Head of caudate nucleus (tissue), 42 donors: ENCODE measurements at places on chromosomes 1 and 21.

- no peak for DNase-seq
Measured at GRCh38 chr1:243783714-243784113, 66.3 kb downstream of the AKT3 start.

- DNase-seq: no peak
Measured at GRCh38 chr21:21187579-21187978, 189.4 kb downstream of the NCAM2 start.

- DNase-seq: no peak
Measured at GRCh38 chr1:80375662-80376061, 1369.1 kb upstream of the ADGRL4 start.

DNA sequence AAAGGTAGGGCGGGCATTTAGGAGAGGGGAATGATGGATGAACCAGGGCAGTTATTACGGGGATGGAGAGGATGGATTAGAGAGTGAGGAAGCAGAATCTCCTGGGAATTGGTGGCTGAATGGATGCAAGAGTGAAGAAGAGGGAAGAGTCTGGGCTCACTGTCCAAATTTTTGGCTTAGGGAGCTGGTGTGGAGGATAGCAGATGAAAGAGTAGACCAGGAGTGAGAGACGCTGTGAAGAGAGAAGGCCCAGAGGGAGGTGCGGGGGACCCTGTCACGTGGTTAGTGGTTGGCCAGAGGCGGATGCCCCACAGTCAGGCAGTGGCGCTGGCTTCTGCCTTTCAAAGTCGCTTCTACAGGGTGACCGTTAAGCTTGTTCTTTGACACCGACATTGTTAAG, 78.4 kb downstream of the PEX14 start:
- DNase-seq: no peak

DNA sequence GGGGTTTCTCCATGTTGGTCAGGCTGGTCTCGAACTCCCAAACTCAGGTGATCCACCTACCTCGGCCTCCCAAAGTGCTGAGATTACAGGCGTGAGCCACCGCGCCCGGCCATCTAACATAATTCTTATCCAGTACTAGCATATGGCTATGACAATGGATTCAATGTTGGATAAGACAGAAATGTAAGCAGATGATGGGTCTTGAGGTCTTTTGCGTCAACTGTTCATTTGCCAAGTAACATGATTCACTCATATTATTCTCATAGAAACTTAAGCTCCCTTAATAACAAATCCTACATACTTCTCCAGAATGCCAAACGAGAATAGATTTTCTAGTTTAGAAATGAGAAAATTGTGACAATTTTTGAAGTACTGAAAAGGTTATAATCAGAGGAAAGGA, 170.3 kb downstream of the RGS7 start:
- no peak for DNase-seq

GRCh38 chr1:53419034-53419433, 40.2 kb upstream of the DMRTB1 start:
- DNase-seq: no peak

GRCh38 chr1:94925561-94926125, 1.3 kb downstream of the CNN3 start:
- peak; percentile 83 for DNase-seq

DNA sequence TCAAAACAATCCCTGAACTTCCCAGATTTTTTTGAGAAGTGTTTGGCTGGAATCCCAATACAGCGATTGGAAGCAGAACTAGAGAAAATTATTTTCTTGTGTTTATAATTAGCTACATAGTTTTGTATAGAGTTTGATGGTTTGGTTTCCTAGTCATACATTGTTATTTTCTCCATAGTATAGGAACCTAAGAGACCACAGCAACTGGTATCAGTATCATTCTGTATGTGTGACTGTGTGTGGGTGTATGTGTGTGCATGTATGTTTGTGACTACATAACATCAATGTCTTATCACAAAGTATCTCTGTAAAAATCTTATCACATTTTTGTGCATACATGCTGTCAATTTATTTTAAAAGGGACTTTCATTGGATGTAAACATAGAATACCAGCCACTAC, 780.5 kb downstream of the MRPL39 start:
- no peak for DNase-seq

- no peak for DNase-seq
Measured at GRCh38 chr1:54701066-54701465, 14.6 kb upstream of the TTC4 start.

GRCh38 chr1:31487143-31487542, 74.1 kb downstream of the SERINC2 start:
- DNase-seq: no peak

GRCh38 chr21:31078796-31079195, 40.5 kb upstream of the KRTAP19-8 start:
- no peak for DNase-seq

DNA sequence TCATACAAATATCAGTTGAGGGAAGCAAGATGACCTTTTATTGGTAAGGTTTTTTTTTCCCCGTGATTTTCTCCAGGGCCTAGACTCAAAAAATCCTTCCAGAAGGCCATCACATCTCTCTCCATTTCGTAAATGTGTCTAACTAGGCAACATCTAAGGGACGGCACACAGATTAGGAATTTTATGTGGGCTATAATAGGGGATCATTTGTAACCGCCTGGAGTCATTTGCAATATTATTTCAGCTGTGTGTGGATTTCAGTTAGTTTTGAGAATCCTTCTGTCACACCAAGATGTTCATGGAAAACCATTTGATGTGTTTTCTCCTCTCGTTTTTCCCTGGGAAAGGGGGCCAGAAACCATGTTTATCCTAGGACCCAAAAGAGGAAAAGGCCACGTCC, 63.1 kb downstream of the ATP5PO start:
- no peak for DNase-seq

DNA sequence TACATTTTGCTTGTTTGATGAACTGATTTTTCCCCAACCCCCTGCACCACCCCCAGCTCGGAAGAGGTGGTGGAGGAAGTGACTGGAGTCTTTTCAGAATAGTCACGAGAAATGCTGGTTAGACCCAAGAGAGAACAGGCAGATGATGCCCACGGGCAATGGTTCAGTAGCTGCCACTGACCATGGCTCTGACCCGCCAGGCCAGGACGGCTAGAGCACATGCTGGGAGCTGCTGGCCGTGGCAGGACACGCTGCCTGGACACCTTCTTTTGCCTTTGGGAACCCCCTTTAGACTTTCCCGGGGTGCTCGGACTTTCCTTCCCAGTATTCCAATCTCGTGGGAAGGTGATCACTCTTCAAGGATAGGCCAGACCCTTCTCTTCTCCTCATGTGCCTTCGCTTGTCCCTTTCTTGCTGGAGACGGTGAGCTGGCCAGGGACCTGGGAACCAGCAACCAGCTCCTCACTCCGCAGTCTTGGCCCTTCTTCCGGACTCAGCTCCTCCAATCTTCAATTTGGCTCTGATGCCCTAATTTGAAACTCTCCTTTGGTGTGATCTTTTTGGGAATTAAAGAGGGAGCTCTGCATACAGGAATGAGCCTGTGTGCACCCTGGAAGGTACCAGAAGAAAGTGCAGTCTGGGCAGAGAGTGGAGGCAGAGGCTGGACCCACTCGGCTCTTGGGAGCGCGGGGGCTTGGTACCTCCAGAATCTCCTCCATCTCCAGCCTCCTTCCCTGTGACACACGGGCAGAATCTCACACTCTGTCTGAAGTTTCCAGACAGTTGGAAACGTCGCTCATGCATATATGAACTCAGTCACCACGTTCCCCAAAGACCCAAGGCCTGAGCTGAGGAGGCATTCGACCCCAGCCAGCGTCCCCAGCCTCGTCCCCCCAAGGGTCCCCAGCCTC, 4.0 kb upstream of the PDE9A start:
- DNase-seq: no peak

GRCh38 chr1:62962901-62963776, 179.2 kb downstream of the ATG4C start:
- peak; percentile 14 for DNase-seq

DNA sequence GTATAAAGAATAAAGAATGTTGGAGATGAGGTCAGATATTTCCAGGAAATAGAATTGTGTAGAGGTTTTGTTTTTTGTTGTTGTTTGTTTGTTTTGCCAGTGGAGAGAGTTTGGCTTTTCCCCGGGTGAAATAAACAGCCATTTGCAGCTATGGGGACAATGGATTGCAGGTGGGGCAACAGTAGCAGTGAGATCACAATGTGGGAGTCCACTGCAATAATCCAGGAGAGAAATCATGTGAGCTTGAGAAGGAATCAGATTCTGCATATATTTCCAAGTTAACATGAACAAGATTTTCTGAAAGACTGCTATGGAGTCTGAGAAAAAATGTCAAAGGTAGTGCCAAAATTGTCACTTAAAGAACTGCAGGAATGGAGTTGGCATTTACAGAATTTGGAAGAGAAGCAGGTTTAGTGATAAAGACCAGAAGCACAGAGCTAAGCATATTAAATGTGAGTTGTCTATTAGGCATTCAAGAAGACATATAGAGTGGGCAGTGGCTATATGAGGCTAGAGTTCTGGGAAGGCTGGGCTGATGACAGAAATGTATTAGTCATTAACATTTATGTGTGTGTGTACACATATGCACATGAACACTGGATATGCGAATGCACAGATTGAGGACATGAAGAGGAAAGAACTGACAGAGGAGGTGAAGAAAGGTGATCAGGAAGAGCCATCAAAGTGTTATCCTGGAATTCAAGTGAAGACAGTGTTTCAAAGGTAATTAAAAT, 729.6 kb upstream of the PTBP2 start:
- no peak for DNase-seq

- no peak for DNase-seq
Measured at GRCh38 chr1:221728037-221728505, 13.8 kb downstream of the DUSP10 start.

DNA sequence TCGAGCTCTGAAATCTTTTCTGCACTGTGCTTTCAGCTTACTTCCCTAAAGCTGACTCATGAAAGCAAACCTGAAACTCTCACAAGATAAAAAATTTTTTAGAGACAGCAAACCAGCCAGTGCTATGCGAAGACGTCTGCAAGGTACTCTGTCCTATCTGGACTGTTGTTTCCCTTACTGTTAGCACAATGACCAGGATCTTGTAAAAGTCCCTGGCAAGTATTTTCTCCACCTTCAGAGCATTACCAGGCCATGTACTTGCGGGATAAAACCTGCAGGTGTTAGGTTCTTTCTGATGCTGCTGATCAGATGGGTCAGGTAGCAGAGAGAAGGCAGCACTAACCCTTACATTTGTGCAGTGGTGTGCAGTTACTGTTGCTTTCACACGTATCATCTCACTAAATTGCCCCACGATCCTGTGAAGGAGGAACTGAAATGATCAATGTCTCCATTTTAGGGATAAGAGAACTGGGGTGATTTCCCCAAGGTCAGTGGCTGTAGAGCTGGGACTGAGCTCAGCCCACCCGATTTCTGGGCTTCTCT, 56.6 kb downstream of the PLXNA2 start:
- DNase-seq: no peak

DNA sequence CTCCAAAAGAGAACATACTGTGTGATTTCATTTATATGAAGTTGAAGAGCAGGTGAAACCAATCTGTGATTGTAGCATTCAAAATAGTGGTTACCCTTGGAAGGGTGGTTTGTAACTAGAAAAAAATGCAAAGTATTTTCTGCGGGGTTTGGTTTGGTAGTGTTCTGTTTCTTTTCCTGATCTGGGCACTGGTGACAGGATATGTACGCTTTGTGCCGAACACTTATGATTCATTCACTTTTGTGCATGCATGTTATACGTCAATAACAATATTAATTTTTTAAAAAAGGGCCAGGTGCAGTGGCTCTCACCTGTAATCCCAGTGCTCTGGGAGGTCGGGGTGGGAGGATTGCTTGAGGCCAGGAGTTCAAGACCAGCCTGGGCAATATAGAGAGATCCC, 63.8 kb downstream of the CD34 start:
- DNase-seq: no peak

GRCh38 chr1:38677311-38677710, 182.3 kb downstream of the RRAGC start:
- DNase-seq: no peak

DNA sequence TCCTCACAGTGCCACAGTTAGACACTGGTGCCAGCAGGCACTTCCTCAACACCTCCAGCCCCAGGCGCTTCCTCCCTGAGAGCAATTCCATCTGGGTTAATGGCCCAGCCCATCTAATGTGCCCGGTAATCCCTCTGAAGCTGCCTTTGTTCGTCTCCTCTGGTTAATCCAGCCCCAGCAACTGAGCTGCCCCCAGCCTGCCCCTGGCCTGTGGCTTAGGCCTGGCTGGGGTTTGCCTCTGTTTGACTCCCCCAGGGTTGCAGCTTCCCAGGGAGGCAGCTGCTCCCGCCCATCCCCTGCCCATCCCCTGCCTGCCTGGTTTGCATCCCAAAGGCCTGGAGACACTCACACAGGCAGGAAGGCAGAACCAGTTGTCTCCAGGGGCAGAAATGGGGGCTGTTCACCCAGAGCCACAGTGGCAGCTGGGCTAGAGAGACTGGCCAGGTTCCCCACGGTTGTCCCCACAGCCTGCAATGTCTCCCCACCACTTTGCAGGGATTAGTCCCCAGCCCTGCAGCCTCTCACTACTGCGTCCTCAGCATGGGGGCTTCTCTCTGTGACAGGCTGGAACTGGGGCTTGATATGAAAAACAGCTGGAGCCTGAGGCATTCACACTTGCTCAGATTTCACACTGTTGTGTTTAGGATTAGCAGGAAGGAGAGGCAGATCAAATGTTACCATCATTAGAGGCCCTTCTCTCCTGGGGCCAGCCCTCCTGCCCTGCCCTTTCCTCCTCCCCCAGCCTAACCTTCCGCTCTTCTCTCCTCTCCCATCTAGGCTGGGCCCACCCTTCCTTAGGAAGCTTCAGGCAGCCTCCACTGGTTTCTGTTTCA, 120.2 kb downstream of the TLR5 start:
- no peak for DNase-seq

DNA sequence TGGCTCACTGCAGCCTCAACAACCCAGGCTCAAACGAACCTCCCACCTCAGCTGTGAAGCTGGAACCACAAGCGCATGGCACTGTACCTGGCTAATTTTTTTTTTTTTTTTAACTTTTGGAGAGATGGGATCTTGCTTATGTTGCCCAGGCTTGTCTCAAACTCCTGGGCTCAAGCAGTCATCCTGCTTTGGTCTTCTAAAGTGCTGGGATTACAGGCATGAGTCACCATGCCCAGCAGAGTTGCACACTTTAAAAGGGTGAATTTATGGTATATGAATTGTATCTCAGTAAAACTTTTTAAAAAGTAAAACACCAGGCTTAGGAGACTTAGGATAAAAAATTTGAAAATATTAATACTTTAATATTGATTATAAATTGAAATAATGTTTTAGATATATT, 99.1 kb downstream of the CLEC20A start:
- no peak for DNase-seq

- DNase-seq: no peak
Measured at GRCh38 chr21:45405819-45406762, 1.1 kb downstream of the COL18A1 start.

DNA sequence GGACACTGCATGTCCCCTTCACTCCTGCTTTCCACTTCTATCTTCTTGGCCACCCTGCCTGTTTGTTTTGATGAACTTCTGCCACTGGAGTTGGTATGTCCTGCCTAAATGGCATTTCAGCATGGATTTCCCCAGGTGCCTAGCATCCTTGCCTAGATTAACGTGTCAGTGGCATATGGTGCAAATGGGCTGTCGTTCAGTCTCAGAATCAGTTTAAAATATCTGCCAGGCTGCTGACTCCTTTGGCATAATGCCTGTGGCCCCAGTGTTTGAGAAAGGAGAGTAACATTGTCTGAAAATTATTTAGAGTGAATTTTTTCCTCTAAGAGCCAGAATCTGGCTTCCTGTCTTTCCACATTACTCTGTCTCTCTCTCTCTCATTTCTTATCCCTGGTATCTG, 64.9 kb upstream of the BARHL2 start:
- no peak for DNase-seq
